ENCODE measurements at places on chromosomes 2 and 18.

DNA sequence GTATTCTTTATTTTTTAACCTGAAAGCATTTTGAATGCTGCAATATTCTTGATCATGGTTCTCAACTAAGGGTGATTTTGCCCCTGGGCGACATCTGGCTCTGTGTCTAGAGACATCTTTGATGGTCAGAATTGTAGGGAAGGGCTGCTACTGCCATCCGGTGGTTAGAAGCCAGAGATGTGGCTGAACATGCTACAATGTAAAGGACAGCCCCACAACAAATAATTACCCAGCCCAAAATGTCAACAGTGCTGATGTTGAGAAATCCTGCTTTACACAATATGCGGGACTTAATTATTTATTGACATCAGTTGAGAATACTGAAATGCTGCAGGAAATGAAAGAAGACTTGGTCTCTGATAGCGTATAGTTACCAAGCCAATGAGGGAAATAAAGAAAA lies 37.5 kb upstream of the SERPINB2 start:
- DNase-seq = no peak

- DNase-seq = no peak
These were observed 207.0 kb downstream of the ZNF407 start for GRCh38 chr18:74804677-74805076.

GRCh38 chr2:145591109-145591809 lies 1071.3 kb upstream of the ZEB2 start:
- peak; percentile 64 for DNase-seq

DNA sequence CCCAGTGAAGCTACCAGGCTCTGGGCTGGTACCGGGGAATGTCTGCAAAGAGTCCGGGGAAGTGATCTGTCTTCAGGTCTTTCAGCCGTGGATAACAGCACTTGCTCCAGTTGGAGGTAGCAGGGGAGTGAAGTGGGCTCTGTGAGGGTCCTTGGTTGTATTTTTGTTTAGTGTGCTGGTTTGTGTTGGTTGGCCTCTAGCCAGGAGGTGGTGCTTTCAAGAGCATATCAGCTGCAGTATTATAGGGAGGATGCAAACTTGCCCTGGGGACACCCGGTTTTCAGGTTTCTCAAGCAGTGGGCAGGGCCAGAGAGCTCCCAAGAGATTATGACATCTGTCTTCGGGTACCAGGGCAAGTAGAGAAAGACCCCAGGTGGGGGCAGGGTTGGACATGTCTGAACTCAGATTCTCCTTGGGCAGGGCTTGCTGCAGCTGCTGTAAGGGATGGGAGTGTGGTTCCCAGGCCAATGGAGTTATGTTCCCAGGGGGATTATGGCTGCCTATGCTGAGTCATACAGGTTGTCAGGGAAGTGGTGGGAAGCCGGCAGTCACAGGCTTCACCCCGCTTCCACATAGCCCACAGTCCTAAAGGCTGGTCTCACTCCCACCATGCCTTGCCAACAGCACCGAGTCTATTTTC lies 34.4 kb downstream of the ACAA2 start:
- no peak for DNase-seq

DNA sequence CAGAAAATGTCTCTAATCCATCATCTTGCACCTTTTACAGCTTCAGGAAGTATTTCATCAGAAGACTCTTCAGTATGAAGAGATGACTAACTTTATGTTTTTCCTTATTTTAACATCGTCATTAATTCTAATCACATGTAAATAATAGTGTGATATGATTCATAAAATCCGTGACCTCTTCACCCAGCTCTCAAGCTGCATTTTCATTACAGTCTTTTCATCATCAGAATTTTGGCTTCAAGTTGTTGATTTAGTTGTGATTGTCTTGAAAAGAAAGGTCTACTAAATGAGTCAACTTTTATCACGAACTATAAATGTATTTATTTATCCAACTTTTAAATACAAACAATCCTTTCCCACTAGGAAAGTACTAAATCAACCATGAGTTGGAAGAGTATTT lies 410.3 kb downstream of the LRP1B start:
- DNase-seq = no peak

DNA sequence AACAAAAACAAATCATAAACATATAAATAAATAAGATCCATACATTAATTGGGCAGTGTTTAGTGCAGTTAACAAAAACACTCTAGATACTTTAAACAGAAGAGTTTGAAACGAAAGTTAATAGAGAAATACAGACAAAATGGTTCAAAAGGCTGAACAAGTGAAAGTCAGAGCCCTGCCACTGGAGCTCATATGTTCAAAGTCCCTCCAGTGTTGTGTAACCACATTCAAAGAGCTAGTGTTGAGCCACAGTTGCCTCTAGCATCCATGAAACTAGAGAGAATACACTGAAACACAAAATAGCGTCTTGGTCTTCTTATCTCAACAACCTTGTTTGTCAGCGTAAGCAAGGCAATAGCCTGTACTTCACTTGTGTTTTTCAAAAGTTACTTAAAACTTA lies 1309.8 kb upstream of the NRXN1 start:
- DNase-seq = no peak

- DNase-seq = no peak
These were observed 20.0 kb upstream of the PTPN4 start for GRCh38 chr2:119739580-119740255.

- peak; percentile 37 for DNase-seq
These were observed 32.9 kb downstream of the KCNE4 start for GRCh38 chr2:223084873-223085272.

- DNase-seq = peak; percentile 84
These were observed 59.6 kb downstream of the TRPM8 start for GRCh38 chr2:233976690-233977294.

DNA sequence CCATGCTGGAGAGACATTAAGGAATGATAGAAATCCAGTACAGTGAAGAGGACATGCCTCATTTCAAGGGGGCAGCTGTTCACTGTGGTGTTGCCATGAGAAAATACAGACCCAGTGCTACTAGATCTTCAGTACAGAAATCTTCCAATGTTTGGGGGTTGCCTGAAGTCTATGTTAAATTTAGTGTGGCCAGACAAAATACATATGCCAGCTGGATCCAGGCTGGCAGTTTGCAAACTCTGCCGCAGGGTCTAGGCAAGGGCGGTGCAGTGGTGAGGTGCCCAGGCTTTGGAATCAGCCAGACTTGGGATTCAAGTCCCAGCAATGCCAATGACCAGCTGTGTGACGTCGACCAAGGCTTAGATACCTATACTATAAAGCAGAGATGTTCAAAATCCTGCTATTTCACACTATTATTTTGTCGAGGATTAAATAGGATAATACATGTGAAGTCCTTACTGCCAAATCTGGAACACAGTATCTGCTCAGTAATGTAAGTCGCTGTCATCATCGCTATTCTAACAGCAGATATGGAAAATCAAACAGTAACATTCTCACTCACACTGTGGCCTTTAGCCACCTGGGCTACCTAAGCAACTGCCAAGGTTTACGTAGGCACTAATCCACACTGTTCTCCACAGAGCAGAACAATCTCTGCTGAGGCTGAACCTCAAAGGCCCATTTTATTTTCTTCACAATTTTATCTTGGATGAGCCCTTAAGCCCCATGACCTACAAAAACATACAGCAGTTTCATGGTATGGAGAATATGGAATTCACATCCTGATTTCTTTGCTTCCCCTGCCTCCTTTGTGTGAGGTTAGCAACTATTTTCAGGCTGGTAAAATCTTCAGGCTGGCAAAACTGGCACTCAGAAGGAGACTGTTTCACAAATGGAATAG lies 5.9 kb upstream of the TMSB10 start:
- DNase-seq = no peak

DNA sequence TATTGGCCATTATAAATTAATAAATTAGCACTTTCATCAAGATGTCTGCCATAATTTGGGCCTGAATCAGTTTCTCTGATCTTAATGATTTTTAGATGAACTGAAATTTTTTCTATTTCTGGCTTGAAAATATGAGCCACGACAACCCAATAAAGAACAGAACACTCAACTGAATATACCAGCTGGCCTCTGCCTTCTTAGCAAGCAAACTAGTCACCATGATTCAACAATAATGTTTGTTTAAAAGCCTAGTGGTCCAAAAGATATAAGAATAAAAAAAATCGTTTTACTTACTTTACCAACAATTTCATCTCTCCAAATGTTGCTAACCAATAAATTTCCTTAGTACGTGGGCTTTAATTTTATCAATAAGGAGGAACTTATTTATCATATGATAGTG lies 66.7 kb upstream of the TTN start:
- DNase-seq = no peak

DNA sequence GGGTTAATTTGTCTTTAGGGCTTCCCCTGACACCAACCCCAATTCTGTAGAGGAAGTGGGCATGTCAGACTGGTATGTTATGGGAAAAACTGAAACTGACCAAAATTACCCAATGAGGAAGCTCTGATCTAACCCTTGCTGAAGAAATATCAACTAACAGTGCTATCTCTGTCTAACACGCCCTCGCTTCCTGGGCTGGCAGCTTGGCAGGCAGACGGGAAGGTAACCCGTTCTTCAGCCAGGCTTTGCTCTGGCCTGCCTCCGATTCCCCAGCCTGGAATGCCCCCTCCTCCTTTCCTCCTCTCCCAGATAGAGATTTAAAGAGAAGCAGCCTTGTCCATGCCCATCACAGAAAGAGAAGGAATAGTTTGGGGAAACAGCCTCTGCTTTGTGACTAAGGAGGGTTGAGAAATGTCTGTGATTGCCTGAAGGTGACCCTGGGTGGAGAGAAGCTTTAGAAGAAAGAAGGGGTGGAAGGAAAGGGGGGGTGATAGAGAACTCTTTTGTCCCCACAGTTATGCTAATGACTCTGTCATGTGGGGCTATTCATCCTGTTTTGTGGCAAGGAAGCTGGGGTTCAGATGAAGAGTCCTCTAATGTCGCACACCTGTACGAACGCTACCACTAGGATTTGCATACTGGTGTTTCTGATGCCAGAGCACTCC lies 15.4 kb downstream of the HK2 start:
- DNase-seq = no peak

DNA sequence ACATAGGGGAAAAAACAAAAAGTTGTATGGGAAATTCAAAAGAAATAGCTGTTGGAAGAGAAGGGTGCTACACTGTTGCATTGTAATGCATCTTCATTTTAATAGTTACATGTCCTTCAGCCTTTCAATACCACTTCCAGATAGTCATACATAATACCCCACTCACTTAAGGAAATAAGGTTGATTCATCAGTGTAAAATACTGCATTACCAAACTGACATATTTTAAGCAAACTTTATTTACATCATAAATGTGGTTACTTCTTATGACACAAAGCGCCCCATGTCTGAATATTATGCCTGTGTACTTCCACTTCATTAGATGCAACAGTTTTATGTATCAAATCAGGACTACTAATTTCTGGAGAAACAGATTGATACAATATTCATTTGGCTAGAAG lies 4.5 kb downstream of the RBMS1 start:
- no peak for DNase-seq

DNA sequence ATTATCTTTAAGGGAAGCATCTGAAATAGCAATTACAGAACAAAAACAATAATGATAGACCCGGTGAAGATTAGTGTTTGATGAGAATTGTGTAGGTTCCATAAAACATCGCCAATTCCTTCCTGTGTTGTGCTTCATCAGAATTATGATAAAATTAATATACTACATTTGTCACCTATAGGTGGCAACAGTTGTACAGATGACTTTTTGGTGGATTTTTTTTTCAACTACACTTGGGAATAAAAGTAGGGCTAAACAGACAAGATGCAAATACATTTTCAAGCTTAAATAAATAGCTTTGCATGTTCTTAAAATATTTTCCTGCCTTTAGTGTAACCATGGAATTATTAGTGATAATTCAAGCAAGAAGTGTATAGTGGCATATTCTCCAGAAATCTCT lies 7.0 kb upstream of the LYPD1 start:
- peak; percentile 22 for DNase-seq

- no peak for DNase-seq
These were observed 75.5 kb upstream of the SALL3 start for GRCh38 chr18:78904179-78904531.

DNA sequence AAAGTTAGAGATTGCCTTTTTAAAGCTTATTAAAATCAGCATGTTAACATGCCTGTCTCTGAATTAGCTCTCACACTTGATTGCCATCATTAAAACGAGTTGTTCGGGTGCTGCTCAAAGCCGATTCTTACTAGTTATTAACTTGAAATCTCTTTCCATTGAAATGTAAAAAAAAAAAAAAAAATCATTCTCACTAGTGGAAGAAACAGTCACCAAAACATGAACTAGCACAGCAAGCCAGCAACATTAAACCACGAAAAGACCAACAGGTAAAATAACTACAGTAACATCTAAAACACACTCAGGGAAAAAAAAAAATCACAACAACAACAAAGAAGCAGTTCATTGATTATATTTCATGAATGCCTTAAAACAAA lies 264.5 kb downstream of the MEIS1 start:
- no peak for DNase-seq

DNA sequence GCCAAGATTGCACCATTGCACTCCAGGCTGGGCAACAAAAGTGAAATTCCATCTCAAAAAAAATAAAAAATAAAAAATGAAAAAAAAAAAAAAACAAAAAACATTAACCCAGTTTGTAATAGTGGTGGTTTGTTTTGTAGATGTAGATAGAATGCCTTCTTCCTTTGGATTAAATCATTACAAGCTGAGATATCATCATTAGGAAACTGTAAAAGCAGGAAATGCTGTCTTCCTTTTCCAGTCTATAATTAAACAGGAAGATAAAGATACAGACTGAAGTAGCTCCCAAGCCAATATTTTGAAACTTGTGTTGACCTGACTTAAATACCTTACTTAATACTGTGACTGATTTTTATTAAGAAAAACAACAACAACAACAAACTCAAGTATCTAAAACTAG lies 43.1 kb downstream of the RBMS1 start:
- DNase-seq = no peak

DNA sequence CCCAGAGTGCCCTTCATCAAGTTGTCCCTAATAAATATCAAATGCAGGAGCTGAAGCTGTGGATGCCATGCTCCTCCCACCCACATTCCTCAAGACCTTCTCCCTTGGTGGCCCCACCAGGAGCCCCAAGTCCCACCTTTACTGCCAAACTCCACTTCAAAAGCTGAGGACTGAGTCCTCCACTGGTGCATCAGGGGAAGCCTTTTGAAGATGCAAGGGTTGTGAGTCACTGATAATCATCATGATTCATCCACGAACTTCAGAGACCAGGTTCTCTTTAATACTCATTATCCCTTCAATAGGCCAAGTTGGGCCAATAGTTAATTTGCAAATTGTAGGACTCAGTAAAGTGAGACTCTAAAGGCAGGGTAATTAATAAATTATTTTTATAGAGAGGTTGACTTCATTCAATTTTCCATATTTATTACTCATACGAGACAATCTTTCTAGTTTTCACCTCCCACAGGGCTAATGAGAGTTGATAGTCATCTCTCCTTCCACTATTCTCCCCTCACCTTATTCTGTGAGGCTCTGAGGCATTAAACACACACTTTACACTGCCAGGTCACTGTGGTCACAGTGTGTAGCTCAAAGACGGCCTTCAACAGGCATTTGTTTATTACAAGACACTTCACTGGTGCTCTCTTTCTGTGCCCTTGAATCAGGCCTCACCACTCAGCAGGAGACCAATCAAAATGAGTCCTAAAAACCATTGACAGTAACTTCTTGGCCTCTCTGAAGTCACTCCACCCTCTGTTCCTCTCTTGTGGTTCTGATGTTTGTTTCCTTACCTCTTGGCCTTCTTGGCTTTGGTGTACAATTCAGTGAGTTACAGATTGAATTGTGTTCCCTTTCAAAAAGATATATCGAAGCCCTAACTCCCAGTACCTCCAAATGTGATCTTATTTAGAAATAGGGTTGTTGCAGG lies 99.9 kb downstream of the TRIB2 start:
- peak; percentile 62 for DNase-seq
